Inflammatory macrophage treated with lipopolysaccharide for 4 hours (primary cell): ENCODE measurements at places on chromosomes 12 and 14.

DNA sequence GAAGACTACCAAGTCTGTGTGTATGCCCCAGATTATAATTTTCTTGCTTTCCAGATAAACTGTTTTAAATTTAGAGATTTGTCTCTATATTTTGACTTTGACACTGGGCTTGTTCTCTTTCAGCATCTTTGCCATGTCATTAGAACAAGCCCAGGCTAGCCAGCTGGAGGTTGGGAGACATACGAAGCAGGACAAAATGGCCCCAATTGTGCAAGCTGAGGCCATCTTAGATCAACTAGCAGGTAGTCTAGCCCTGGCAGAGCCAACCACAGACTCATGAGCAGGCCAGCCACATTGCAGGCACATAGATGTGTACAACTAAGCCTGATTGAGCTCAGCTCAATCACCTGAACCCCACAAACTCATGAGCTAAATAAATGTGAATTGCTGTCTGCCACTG is 321.4 kb downstream of the ATP23 start:
- no peak for DNase-seq

GRCh38 chr12:116010467-116010866 is 267.0 kb downstream of the MED13L start:
- no peak for DNase-seq

- no peak for DNase-seq
Observed at GRCh38 chr14:100425429-100425827, 102.3 kb downstream of the SLC25A47 start.

DNA sequence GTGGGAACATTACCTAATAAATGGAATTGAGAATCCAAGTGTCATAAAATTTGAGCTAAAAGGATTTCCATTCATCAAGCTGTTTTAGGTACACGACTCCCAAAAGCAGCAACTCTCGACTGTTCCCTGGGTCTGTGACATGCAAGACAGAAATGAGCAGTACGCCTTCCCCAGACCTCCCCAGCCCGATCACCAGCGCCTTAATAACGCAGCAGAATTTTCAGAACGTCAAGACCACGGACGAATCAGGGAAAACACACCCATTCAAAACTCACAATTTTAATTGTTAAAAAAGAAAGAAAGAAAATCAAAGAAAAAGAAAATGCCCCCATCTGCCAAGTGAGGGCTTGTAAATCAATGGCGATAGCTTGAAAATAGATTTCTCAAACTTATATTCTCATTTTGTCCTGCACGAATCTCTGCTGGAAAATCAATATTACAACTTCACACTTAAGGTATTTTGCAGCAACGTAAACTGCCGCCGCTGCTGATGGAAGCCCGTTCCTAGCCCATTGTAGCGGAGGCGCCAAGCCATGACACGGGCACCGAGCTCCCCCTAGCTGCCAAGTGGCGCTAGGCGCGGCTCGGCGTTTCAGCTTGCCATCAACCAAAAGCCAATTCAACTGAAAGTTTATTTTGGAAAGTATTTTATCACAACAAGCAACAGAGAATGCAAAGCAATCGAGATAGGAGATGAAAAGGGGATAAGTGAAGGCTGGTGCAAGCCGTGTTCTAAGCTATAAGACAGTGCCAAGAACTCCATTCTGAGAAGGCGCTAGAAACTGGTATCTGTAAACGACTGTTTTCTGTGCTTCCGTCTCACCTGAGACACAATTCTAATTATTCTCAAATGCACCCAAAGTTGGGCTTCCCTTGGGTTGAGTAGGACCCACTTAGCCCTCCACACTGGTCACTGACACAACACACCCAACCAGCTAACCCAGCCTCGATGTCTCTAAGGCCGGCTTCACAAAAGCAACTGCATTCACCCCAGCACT is 5.5 kb downstream of the BCL11B start:
- DNase-seq, result peak; percentile 47

GRCh38 chr12:30144777-30145683 is 361.3 kb upstream of the TMTC1 start:
- no peak for DNase-seq
